GF-D8 (cell line): ENCODE measurements at places on chromosomes 7 and 10.

GRCh38 chr7:150968056-150968733, 9.9 kb downstream of the KCNH2 start:
- no peak for DNase-seq

GRCh38 chr10:113788604-113789083, 37.2 kb downstream of the PLEKHS1 start:
- DNase-seq = no peak

- DNase-seq = peak; percentile 70
These were observed 2.9 kb upstream of the ADAM8 start for GRCh38 chr10:133279326-133280226.

- DNase-seq = no peak
These were observed 69.3 kb upstream of the PARD3 start for GRCh38 chr10:34884272-34884952.

DNA sequence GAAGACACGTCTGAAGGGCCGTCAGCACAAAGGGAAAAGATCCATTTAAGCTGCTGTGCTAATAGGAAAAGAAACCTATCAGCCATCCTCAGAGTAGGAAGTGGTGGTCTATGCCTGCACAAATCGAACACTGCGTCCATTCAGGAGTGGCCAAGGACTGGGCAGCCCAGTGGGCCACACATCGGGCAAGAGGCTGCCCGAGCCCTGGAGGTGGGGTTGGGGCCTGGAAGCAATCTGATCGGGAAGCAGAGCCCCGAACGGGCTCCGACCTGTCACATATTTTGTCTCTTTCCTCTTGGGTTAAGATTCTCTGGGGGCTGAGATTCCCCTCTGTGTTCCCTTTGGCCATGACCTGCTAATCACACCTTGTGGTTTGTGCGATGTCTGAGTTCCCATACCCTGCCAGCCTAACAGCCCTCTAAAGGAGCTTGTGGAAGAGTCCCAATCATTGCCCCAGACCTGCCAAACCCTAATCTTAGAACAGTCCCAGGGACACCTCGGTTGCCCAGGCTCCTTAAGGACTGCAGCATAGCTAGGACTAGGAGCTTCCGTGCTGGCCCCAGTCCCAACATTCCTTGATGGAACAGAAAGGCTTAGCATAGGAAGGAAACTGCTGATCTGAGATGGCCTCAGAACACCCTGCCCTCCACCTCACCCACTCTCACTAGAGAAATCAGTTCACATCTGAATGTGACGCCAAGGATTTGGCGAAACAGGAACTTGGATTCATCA, 77.9 kb upstream of the SAMD8 start:
- DNase-seq = no peak

- no peak for DNase-seq
These were observed 21.0 kb upstream of the MYL7 start for GRCh38 chr7:44162179-44162578.

DNA sequence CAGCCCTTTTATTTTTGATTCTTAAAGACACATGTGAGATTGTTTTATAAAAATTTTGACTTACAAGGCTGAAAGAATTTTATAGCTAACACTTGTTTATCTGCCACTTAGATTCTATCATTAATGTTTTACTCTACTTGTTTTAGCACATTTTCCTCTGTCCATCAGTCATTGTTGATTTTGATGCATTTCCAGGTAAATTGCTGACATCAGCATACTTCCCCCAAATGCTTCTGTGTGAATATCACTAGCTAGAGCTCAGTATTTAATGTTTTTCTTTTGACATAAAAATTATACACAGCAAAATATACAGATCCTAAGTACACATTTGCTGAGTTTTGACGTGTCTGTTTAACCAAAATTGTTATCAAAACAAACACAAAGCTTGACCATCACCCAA, 43.0 kb downstream of the INPP5A start:
- DNase-seq = no peak

GRCh38 chr7:109842386-109842785, 1248.5 kb upstream of the LRRN3 start:
- DNase-seq = no peak
